Subcutaneous adipose tissue (tissue), 4 donors: ENCODE measurements at places on chromosomes 12 and 14. TPM values are rescaled to one million over a fixed set of nuclear protein-coding genes. Genes with fewer than 3 reads are reported as not detected.

The MAPKAPK5 gene
- total RNA-seq: 52.2 TPM

The RACGAP1 gene
- 16.8 TPM for total RNA-seq

The USP44 gene
- 2.3 TPM for total RNA-seq

The CYP27B1 gene
- not detected for total RNA-seq

The OR6C6 gene
- total RNA-seq: not detected

The SDR9C7 gene
- not detected for total RNA-seq

The P2RX2 gene
- not detected for total RNA-seq

The DIO2 gene
- 0.88 TPM for total RNA-seq

The TMEM52B gene
- total RNA-seq: 0.85 TPM
